Neuronal stem cell (in vitro differentiated cells): ENCODE measurements at places on chromosomes 4 and X.

- no peak for DNase-seq
These were observed 4.7 kb upstream of the MSX1 start for GRCh38 chr4:4854649-4855295.

DNA sequence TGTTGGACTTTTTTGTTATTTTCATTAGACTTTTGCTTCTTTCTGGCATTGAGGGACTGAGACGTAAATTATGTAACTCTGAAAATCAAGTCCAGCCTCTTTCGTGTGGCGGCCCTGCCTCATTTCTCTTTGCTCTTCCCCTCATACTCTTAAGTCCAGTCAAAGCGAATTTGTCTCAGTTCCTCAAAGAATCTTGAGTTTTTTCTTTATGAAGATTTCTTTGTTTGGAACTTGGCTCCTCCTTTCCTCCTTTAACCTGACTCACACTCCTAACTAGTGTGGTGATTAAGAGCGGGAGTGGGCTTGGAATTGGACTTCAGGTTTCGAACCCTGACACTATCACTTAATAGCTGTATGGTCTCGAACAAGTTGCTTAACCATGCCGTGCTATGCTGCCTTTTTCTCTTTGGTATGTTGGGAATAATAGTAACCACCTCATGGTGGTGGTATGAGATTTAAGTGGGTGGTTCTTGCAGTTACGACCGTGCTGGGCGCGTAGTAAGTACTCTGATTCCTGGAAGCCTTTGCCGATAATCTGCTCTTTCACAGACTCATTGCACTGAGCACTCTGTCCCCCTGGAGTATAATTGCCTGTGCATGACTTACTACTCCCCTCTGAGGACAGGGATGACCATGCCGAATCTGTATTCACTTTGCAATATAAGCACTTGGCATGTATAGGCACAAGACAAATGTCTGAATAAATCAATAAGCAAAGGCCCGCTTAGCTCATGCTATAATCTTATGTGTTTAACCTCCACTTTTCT, 19.1 kb downstream of the FNIP2 start:
- no peak for DNase-seq

DNA sequence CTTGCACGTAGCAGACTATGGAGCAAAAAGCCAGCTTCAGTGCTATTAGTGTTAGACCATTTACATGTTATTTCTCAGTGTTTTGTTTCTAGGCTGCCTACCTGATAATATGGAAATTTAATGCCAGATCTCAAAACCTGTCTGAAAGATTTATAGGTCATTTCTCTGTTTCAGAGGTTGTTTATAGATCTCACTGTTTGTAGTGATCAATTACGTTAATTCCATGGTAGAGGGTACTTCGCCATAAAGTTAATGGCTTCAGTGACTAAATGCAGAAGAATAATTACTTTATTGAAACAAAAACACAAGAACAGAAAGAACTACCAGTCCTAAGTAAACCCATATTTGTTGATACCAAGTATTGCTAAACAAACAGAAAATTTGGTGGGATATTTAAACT, 420.8 kb downstream of the ARHGAP24 start:
- DNase-seq = no peak

DNA sequence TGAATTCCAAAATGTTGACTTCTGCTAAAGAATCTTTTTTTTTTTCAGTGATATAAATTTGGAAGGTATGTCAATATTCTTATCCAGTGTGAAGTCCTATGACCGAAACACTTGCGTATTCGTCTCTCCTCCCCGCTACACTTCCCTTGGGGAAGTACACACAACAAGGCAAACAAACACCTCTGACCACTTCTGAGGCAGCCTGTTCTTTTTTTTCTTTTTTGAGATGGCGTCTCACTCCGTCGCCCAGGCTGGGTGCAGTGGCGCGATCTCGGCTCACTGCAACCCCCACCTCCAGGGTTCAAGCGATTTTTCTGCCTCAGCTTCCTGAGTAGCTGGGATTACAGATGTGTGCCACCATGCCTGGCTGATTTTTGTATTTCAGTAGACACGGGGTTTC, 78.1 kb upstream of the DHRSX start:
- no peak for DNase-seq

- no peak for DNase-seq
These were observed 6.6 kb downstream of the ANAPC4 start for GRCh38 chr4:25383647-25384046.

- no peak for DNase-seq
These were observed 352.2 kb upstream of the MAGEB16 start for GRCh38 chrX:35445912-35446311.

DNA sequence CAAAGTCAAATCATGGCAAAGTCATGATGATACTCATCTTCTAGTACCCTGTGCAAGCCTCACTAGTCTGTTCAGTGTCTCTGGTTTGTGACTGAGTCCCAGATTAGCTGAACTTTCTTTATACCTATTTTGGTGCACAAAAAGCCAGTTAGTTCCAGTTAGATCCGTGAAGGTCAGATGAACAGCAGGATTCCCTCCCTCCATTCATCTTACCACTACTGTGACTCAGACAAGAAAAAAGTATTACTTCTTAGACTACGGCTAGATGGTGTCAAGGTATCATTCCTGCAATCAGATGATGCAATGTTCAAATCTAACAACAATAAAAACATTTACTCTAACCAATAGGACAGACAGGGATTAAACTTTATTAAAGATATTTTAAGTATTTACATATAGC, 30.4 kb downstream of the ARHGEF6 start:
- DNase-seq = no peak

DNA sequence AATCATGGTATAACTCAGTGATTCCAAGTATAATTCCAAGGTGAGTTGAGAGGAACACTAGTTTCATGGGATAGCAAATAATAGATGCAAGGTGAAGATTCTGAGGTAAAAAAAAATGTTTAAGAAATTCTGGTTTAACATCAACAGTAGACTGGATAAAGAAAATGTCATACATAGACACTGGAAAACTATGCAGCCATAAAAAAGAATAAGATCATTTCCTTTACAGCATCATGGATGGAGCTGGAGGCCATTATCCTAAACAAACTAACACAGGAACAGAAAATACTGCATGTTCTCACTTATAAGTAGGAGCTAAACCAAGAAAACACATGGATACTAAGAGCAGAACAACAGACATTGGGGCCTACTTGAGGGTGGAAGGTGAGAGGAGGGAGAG, 54.6 kb upstream of the LEF1 start:
- no peak for DNase-seq
